ENCODE measurements at places on chromosomes 7 and 10.

DNA sequence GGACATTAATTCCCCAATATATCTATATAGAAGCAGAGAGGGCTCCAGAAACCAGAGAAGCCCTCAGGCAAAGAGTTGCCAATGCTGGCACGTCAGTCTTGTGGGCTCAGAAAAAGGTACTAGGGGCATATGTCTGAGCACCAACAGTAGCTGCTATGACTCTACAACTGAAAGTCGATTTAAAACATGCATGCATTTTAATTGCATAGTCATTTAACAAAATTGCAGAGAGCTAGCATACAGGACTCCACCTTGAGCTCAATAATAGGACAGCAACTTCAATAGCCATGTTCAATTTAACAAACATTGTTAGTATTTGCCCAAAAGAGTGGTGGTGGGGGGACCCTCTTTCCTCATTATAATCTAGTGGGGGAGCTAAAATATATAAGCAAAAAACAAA is 126.5 kb downstream of the AMPH start:
- DNase-seq = no peak

- DNase-seq = no peak
Measured at GRCh38 chr7:43199371-43200160, 87.1 kb downstream of the HECW1 start.

GRCh38 chr10:4776234-4776638 is 49.8 kb upstream of the AKR1E2 start:
- DNase-seq = no peak

DNA sequence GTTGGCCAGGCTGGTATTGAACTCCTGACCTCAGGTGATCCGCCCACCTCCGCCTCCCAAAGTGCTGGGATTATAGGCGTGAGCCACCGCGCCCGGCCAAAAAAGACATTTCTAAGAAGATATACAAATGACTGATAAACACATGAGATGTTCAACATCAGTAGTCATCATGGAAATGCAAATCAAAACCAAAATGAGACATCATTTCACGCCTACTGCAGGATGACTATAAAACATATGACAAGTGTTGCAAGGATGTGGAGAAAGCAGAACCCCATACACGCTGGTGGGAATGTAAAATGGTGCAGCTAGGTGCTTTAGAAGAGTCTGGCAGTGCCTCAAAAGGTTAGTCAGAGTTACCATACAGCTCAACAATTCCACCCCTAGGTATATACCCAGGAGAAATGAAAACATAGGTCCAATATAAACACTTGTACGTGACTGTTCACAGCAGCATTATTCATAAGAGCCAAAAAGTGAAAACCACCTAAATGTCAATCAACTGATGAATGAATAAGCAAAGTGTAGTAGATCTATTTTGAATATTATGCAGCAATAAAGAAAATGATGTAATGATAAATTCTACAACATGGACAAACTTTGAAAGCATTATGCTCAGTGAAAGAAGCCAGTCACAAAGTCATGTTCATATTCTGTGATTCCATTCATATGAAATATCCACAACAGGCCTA is 24.5 kb downstream of the TMEM209 start:
- no peak for DNase-seq

All from activated gamma-delta T cell treated with Interleukin-2 at 50 U/mL for 16 hours (primary cell).